Fibroblast of gingiva (primary cell): ENCODE measurements at places on chromosomes 1 and 21.

GRCh38 chr1:53280496-53280895, 42.2 kb upstream of the MAGOH start:
- DNase-seq = no peak

DNA sequence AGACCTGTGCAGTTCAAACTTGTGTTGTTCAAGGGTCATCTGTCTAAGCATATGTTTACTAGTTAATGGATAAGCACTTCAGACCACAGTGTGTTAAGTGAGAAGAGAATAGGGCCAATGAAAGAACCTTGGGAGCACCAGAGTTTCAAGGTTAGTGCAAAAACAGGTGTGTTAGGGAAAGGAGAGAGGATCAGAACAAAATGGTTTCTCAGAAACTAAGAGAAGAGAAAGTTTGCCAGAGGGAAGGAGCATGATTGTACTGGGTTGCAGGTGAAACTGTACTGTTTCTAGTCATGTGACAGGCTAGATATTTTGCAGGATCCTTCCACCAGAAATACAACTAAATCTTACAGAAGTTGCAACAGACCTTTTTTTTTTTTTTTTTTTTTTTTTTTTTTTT, 23.3 kb downstream of the RPRD2 start:
- no peak for DNase-seq

GRCh38 chr1:227219715-227220292, 98.5 kb downstream of the CDC42BPA start:
- no peak for DNase-seq

DNA sequence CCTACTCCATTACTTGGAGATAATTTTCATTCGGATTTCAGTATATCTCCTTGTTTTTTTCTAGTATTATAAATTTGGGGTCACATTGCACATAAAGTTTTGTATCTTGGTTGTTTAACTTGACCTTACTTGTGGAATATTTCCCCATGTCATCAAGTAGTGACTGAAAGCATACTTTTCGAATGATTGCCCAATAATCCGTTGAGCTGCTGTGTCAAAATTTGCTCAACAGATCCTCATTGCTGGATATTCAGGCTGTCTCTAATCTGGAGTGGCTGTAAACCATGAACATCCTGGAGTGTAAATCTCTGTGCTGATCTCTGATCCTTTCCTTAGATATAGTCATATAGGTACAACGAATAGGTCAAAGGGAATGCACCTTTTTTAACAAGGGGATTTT, 4.9 kb downstream of the NIPAL3 start:
- DNase-seq = peak; percentile 53

GRCh38 chr1:37415611-37416244, 58.7 kb upstream of the ZC3H12A start:
- DNase-seq = no peak
